ENCODE measurements at places on chromosomes 12 and 14.
A peak's percentile ranks its signal among the peaks of the same experiment; 100 is the strongest.

- DNase-seq, result no peak
Observed at GRCh38 chr12:114403690-114404066, 2.3 kb downstream of the TBX5 start.

DNA sequence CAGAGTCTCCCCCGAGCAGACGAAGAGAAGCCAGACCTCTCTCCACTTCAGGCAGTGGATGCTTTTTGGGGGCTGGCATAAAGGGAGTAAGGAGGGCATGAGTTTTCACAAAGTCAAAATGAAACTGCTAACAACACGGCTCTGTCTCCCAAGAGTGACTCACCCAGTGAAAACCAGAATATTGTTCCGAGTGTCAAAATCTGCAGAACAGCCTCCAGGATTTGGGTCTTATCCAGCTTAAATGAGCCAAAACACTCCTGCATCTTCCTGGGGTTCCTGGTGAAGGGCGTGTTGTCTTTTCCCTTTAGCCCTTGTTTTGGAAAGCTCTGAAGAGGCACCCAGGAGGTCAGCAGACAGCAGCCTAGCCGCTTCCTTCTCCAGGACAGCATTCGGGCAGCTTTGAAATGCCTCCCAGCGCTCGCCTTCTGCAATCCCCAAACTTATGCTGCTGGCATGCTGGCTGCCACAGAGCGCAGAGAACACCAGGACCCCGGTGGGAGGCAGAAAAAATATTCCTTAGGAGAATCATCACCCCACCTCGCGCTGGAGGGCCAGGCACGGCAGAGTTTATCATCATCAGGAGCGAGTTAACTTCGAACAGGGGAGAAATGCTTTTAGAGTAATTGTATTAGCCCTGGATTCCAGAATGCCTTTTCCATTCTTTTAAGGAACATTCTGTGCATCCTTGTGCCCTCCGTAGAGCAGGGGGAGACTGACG lies 117.7 kb upstream of the NCOR2 start:
- DNase-seq, result no peak

DNA sequence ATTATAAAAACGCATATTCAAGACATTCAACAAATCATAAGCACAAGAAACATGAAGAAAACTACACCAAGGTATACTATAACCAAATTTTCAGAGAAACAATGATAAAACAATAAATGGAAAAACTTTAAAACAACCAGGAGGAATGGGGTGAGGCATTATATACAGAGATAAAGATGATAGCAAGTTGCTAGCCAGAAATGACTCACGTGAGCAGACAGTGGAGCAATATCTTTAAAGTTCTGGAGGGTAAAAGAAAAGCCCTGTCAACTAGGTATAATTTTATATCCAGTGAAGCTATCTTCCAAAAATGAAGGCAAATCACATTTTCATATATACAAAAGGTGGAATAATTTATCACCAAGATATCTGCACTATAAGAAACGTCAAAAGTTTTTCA lies 97.8 kb upstream of the PCED1B start:
- DNase-seq, result no peak

GRCh38 chr14:31128601-31129526 lies 78.7 kb downstream of the HECTD1 start:
- DNase-seq, result no peak

- no peak for DNase-seq
Observed at GRCh38 chr12:112035219-112035785, 22.1 kb downstream of the ERP29 start.

- no peak for DNase-seq
Observed at GRCh38 chr12:58841058-58841798, 79.1 kb downstream of the LRIG3 start.

GRCh38 chr14:72677664-72678063 lies 216.2 kb downstream of the DPF3 start:
- no peak for DNase-seq

DNA sequence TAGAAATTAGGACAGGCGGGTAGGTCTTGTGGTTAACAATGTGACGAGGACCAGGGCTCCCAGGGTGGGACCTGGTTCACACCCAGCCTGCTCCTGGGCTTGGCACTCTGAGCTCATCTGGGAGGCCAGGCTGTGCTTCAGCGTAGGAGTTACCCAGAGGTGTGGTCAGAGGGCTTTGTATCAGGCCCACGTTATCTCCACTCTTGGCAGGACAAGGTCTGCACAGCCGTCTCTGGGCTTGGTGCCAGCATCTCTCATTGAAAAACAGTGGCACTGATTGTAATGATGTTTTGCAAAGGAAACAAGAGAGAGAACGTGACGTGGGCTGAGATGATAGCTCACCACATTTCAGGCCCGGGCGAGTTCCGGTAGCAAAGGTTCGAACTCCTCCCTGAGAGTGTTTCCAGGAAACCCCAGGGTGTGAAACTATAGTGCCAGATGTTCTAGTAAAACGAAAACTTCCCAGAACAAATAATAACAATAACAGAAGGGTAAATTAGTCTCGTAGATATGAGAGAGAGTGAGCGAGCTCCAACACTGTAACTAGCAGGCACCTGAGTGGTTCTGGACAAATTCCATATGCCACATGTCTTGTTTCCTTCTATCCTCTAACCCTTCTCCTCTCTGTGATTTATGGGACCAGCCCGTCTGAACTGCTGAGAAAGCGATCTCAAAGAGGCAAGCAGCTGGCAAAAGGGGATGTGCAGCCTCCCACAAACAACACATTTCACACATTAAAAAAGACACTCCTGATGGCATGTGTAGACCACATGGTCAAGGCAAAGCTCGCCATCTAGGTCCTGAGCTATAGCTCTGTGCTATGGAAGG lies 227.3 kb downstream of the KTN1 start:
- DNase-seq, result peak; percentile 35

DNA sequence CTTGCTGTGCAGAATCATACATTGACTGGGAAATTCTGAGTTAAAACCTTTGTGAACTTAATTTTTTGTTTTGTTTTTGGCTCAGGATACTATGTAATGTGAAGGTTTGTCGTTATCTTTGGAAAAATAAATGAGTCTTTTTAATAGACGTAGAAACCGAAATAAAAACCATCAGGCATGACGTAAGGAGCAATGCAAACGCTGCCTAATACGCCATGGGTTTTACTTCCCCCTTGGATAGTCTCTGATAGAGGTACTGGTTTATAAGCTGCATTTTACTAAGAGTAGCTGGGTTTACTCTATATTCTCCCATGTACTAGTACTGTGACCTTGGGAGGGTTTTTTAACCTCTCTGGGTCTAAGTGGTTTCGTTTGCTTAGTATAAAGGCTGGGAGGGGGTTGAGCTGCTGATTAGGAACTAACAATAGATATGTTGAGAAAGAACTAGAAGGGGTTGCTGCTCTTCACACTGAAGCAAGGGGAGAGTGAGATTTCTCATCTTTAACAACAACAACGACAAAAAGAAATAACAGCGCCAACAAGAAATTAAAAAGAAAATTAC lies 66.8 kb upstream of the SLCO1C1 start:
- no peak for DNase-seq

DNA sequence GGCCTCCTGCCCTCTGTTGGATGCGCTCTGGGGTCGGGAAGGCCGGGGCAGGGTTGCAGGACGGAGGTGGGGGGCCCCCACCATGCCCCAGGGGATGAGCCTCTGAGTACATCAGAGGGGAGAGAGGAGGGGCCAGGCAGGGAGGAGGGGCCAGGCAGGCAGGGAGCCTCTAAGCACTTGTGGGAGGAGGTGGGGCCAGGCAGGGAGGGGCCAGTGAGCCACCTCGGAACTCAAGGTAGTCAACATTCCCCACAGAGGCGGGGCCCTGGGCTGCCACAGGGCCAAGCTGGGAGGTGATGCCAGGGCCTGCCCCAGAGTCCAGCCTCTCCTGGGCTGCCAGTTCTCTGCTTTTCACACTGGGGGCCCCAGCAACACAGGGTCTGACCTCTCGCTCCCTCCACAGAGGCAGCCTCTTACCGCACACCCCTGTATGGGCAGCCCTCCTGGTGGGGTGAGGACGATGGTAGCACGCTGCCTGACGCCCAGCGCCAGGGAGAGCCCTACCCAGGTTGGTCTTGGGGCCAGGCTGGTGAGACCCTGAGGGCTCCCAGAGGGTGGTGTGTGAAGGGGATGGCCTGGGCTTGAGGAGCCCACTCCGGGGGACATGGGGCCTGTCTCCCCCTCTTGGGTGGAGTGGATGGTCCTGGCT lies 17.4 kb downstream of the CEP170B start:
- no peak for DNase-seq

DNA sequence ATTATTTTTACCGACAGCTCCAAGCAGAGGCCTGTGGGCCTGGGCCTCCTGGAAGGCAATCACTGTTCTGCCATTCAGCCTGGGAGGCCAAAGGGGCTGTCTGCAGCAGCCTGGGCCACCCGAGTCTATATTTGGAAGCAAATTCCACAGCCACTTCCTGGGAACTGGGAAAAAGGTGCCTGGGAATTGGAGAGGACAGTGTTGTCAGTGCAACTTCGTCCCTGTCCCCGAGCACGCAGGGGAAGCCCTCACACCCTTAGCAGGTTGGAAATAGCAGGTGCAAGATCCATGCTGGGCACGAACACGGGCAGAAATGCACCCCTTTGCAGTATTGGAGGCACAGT lies 9.6 kb upstream of the TBX5 start:
- DNase-seq, result no peak

DNA sequence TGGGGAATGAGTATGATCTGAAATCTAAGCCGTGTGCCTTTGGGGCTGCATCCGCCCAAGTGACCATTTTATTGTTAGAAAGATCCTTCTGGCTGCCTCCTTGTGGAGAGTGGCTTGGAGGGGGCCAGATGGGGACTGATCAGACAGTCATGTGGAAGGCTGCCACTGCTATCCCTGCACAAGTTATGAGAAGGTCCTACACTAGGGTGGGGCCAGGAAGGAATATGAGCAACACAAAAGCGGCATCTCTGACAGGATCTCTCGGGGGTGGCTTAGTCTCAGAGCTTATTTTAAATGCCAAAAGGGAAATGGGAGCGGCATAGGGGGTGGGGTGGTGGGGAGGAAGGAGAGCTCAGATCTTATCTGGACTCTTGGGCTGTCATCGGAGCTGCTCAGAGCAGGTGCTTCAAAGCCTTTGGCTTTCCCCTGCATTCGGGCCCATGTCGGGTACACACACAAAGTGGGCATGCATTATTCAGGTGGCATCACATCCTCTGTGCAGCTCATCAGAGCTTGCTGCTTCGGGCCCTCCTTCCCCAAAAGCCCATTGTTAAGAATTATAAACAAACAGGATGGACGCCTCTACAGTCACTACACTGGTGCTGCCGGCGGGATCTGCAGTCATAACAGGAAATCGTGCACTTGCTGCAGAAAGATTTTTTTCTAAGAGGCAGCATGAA lies 805.4 kb downstream of the VRK1 start:
- no peak for DNase-seq

GRCh38 chr12:10235761-10236631 lies 23.3 kb downstream of the GABARAPL1 start:
- DNase-seq, result no peak

- no peak for DNase-seq
Observed at GRCh38 chr12:45502481-45503128, 226.9 kb upstream of the ARID2 start.

DNA sequence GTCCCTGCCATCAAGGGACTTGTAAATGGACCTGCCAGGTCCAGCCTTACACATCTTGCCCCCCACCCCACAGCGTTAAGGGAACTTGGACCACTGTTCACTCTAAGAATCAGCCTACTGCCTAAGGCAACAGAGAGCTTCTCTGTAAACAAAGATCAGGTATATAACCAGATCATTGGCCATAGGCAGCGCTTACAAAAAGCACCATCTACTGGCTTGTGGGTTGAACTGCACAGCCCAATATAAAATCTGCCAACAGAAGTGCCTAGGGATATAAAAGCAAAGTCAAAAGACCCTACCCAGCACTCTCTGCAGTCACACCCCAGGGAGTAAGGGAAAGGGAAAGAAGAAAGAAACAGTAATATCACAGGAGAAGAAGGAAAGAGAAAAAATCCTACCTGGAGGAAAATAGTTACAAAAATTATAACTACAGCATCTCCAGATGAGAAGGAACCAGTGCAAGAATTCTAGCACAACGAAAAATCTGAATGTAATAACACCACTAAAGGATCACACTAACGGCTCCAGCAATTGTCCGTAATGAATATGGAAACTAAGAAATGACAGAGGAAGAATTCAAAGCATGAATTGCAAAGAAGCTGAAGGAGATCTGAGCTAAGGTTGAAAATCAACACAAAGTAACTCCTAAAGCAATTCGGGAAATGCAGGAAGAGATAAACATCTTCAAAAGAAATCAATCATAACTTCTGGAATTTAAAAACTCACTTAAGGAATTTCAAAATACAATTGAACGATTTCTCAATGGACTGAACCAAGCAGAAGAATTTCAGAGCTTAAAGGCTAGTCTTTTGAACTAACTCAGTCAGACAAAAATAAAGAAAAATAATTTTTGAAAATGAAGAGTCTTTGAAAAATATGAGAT lies 95.2 kb upstream of the PCED1B start:
- DNase-seq, result no peak

DNA sequence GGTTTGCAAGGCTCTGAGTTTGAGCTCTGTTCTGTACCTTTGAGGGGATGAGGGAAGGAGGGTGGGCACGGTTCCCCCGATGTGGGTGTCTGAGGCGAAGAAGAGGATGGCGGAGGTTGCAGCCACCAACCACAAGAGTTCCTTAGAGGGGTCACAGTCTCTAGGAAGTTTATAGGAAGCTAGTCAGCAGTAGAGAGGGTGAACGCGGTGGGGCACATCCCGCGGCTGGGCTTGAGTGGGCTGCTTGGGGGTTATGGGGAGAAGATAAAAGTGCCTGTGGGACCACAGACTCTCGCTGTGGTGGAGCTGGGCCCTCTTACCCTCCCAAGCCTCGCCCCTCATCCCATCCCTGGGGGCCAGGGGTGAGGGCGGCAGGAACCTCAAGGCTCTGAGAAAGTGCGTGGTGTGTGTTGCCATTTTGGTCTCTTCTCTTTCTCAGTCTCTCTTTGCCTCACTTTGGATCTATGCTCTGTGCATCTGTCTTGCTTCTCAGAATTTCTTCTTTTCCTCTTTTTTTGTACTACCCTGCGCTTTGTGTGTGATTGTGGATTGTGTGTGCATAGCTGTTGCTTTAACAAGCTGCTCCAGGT lies 2.7 kb downstream of the CD4 start:
- DNase-seq, result no peak

DNA sequence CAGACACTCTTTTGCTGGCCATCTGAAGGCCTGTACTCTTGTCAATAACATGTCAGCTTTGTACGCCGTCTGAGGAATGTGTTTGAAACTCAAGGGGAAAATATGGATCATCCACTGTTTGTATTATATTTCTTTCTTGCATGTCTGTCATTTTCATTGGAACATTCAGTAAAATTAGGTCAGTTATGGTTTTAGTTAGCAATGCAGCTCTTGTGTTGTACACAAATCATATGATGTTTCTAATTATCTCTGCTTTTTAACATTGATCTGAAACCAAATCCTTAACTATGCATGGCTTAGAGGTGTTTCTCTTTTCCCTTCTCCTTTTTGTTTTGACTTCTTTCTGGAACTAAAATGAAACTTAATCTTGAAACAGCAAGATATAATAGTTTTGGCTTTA lies 333.6 kb upstream of the PRICKLE1 start:
- no peak for DNase-seq

- DNase-seq, result no peak
Observed at GRCh38 chr12:114274131-114274530, 131.8 kb downstream of the TBX5 start.

GRCh38 chr12:11812586-11813437 lies 163.3 kb downstream of the ETV6 start:
- no peak for DNase-seq

GRCh38 chr14:65753061-65753460 lies 340.5 kb downstream of the FUT8 start:
- no peak for DNase-seq
